ENCODE measurements at places on chromosomes 11 and 22.

- peak; percentile 18 for DNase-seq
These were observed 480 bp downstream of the PLEKHA7 start for GRCh38 chr11:17013548-17014320.

DNA sequence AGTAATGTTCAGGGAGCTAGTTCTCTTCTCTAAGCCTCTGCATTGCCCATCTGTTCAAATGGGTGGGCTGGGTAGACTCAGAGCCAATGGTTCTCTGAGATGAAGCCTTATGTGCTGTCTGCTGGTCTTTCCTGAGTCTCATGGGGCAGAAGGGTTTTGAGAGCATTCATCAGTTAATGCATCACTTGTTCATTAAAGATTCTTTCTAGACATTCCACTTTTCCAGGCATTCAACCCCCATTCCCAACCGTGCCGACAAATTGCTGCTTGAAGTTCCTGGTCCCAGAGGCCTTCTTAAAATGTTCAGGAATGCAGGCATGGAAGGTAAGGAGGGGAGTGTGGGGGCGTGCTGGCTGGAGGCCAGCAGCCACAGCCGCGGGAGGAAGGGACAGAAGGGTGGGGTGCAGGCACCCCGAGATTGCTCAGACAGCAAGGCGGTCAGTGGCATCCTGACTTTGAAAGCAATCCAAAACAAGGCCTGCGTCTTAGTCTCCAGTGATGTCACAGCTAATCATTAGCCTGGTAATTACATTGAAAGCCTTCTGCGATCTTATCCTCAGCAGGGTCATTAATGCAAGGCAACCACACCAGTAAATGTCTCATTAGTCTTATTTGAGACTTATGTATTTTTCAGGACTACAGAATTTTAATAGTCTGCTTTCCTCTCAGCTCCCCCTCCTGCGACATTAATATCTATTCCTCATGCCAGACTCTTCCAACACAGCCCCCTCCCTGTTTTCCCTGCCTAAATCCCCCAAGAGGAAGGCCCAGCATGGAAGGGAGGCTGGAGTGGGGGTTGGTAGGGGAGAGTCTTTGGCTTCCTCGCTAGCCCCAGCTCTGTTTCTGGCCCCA is 328.8 kb downstream of the MIAT start:
- DNase-seq, result no peak

GRCh38 chr11:74701351-74701750 is 29.9 kb downstream of the CHRDL2 start:
- DNase-seq, result no peak

- no peak for DNase-seq
These were observed 609 bp downstream of the MAPK11 start for GRCh38 chr22:50269573-50269969.

DNA sequence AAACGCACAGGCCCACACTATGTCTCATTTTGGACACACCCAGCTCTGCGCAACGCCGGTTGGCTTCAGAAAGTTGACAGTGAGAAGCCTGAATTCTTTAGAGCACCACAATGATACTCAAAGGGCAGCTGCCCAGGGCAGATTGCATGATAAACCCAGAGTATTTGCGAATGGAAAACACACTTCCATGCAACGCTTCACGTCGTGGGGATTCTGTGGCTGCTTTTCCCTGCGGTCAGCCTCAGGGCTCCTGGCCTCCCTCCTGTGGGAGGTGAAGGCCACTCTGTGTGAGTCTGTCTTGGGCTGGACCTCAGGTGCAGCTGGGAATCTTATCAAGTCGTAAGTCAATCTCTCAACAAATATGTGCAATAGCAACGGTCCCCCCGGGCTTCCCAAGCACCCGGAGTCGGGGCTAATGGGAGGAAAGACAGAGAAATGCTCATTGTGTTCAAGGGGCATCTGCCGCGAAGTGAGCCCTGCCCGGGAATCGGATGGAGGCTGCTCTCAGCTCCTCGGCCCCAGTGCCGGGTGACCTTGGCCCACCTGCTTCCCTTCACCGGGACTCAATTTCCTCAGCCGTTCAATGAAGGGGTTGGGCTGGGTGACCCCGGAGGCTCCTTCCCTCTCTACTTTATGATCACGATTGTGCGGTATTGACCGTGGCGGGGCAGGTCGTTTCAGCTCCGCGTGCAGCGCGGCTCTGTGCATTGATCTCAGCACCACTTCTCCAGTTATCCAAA is 623.6 kb downstream of the BRD1 start:
- DNase-seq, result no peak

- no peak for DNase-seq
These were observed 4.3 kb downstream of the TNNI2 start for GRCh38 chr11:1843098-1843473.

DNA sequence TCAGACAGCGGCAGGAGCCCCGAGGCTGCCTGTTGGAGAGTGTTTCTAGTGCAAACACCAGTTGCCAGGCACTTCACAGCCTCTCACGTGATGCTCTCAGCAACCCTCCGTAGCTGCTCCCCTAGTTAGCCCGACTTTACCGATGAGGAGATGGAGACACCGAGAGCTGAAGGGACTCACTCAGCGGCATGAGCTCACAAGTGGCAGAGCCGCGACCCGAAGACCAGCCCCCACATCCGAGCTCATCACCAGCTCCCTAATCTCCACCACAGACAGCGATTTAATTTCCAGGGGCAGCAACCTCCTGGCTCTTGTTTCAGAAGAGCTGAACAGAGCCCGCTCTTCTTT is 28.7 kb upstream of the RTL6 start:
- no peak for DNase-seq
